ENCODE measurements at places on chromosomes 13 and 19.
A peak's percentile ranks its signal among the peaks of the same experiment; 100 is the strongest.

- no peak for DNase-seq
Measured at GRCh38 chr13:75352641-75353327, 129.2 kb downstream of the TBC1D4 start.

DNA sequence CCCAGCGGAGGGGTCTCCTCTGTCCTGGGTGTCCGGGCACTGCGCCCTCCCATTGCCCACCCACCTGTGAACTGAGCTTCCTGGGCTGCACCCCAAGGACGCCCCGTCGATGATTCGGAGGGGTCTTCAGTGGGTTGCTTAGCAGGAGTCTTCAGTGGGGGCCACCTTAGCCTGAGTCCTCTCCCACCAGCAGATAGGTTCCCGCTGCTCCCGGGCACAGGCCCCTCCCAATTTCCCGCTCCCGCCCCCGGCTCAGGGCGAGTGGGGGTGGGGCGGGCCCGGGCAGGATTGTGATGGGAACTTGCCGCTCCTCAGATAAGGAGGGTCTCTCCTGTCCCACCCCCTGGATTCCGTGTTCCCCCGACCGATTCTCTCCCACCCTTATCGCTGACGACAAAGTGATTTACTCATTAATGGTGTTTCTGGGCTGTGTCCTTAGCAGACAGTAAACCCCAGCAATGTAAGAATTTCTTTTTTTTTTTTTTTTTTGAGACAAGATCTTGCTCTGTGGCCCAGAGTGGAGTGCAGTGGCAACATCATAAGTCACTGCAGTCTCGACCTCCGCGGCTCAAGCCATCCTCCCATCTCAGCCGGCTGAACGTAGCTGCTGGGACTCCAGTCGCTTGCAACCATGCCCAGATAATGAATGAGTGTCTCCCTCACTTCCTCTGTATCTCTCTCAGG lies 655 bp upstream of the S1PR5 start:
- DNase-seq, result no peak

- DNase-seq, result no peak
Measured at GRCh38 chr19:27986299-27986698, 1226.7 kb downstream of the UQCRFS1 start.

DNA sequence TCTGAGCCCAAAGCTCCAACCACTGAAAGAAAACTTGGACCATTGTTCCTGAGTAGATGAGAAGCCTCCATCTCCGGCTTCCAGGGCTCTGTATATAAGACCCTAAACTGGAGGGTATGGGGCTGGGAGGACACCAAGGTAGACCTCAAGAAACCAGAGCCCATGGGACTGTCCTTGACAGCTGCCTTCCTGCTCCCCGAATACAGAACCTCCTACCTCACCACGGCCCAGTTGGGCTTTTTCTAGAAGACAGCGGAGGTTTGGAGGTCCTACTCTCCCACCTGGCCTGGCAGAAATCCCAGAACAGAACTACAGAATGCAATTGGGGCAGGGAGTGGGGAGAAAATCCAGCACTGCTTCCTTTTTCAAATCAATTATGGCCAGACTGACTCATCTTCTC lies 177.3 kb upstream of the ZNF507 start:
- DNase-seq, result no peak

DNA sequence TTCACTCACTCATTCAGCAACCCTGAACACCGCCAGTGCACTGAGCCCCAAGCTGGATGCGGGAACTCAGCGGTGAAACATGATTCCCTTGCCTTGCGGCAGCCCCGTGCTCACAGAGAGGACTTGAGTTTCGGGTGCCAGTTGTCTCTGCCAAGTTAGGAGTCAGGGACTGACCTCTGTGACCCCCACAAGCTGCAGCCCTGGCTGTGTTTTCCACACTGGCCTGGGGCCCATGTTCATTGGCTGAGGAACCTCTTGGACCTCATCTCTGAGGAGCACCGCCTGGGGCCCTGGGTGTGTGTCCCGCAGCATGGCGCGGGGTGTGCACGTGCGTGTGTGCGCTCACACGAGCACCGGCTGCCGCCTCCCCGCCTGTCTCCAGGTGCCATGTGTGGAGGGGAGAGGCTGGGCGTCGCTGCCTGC lies 31.0 kb downstream of the CAPN12 start:
- no peak for DNase-seq

DNA sequence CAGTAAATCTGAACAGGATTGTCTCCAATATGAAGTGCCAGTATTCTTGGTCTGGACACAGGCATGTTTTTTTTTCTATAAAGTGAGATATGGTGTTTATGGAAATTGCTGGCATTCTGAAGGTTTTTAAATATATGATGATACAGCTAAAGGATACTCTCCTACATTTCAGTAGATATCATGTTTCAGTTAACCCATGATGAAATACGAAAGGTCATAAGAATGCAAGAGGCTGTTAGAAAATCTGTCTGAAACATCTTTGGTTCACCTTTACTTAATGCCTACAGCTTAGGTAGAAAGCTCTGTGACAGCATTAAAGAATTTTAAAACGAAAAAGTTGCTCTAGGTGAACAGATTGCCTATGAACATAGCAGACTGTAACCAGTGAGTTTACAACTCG lies 9.1 kb downstream of the FRY start:
- DNase-seq, result no peak

- DNase-seq, result no peak
Measured at GRCh38 chr13:97520866-97521265, 86.9 kb downstream of the RAP2A start.

GRCh38 chr19:49512970-49513745 lies 697 bp downstream of the FCGRT start:
- no peak for DNase-seq

GRCh38 chr13:99868767-99869166 lies 102.8 kb downstream of the ZIC5 start:
- DNase-seq, result no peak

DNA sequence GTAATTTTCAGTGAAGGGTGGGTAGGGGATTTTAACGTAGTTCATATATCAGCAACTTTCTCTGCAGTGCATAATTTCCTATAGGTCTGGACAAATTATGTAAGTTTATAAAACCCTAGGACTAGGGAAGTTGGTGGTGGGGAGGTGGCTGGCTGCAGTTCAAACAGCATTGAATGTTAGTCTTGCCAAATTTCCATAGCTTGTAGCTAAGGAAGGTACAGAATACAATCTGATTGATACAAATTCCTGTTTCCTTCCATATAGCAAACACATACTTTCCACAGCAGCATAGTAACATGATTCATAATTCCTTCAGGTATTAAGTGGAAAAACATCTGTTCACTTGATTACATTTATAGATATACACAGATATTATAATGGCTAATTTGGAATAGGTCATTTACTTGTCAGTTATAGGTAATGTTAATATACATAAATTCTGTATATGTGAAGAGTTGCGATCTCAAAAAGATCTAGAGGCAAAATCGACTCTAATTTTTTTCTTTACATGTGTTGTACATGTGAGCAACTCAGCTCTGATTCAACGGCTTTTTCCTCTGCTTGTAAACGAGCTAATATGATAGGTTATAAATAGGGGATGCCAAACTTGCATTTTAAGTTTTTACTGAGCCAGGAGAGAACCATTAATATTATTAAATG lies 233.4 kb upstream of the CSNK1A1L start:
- DNase-seq, result peak; percentile 42

- DNase-seq, result no peak
Measured at GRCh38 chr19:17681505-17682125, 6.5 kb downstream of the UNC13A start.

GRCh38 chr13:49641801-49642291 lies 13.5 kb downstream of the ARL11 start:
- DNase-seq, result no peak

DNA sequence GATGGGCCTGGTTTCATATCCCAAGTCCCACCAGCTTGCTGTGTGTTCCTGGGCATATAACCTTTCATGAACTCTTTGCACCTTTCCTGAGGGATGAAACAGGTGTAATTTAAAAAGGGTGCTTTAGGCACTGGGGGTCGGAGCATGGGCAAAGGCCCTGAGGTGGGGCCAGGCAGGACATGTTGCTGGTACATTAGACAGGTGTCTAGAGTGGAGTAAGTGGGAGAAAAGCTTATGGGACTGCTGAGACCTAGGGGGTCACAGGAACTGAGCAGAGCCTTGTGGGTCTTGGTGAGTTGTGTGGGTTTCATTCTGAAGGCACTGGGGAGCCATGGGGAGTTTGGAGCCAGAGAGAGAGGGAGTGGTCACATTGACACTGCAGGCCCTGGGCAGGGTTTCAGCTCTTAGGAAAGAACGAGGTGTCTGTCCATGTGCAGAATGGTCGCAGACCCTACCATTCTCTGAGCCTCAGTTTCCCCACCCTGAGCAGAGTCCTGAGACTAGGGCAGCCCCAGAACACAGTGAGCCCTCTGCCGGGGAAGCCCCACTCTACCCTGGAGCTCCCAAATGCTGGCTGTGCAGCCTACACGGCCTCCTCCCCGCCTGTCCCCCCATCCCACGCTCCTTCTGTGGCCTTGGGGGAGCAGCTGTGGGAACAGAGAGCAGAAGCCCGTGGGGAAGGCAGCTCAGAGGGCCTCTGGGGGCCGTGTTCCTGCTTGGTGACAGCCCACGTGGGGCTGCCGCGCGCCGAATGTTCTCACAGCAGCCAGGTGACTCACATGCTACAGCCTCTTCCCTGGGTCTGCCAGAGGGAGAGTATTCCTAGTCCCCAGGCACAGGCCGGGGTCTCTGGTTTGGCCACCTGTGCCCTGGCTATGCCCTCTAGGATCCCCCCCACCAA lies 7.3 kb upstream of the HOMER3 start:
- no peak for DNase-seq

DNA sequence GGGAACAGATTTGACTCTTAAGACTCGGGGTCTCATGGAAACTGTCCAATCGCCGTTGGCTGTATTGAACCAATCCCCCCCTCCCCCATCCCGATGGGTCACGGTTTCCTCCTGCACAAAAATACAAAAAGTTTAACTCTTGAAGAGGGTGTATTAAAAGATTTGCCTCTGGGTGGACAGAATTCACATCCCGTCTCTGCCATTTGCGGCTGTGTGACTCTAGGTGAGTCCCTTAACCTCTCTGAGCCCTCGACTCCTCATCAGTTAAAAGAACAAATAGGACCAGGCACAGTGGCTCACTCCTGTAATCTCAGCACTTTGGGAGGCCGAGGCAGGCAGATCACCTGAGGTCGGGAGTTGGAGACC lies 31.3 kb upstream of the FEM1A start:
- no peak for DNase-seq

- DNase-seq, result no peak
Measured at GRCh38 chr19:46406976-46407375, 6.4 kb downstream of the CCDC8 start.

GRCh38 chr13:98189841-98190505 lies 12.9 kb upstream of the RNF113B start:
- DNase-seq, result no peak

- DNase-seq, result peak; percentile 92
Measured at GRCh38 chr19:44718441-44719261, 19.7 kb downstream of the CEACAM16 start.

- DNase-seq, result no peak
Measured at GRCh38 chr19:31432201-31432810, 83.1 kb upstream of the TSHZ3 start.

- DNase-seq, result no peak
Measured at GRCh38 chr13:52737965-52738364, 1.7 kb downstream of the CNMD start.

GRCh38 chr13:113637262-113638160 lies 20.5 kb downstream of the ATP4B start:
- DNase-seq, result no peak

GRCh38 chr19:52941941-52942385 lies 18.7 kb upstream of the ZNF888 start:
- DNase-seq, result no peak

GRCh38 chr13:93637852-93638251 lies 411.2 kb downstream of the GPC6 start:
- no peak for DNase-seq

GRCh38 chr19:28838909-28839308 lies 374.0 kb downstream of the UQCRFS1 start:
- no peak for DNase-seq

DNA sequence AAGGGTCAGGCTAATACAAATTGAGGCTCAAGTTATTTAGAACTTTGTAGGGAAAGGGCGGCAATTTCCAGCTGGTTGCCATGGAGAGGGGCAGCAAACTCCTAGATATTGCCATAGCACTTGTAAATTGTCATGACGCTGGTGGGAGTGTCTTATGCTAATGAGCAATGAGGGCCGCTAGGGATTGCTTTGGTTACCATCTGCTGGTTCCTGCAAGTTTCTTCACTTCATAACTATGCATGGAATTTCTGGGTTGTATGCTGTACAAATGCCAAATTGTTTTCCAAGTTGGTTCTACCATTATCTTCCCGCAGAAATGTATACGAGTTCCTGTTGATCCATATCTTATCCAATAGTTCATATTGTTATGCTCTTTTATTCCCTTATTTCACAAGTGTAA lies 1339.4 kb downstream of the EFNB2 start:
- peak; percentile 57 for DNase-seq

DNA sequence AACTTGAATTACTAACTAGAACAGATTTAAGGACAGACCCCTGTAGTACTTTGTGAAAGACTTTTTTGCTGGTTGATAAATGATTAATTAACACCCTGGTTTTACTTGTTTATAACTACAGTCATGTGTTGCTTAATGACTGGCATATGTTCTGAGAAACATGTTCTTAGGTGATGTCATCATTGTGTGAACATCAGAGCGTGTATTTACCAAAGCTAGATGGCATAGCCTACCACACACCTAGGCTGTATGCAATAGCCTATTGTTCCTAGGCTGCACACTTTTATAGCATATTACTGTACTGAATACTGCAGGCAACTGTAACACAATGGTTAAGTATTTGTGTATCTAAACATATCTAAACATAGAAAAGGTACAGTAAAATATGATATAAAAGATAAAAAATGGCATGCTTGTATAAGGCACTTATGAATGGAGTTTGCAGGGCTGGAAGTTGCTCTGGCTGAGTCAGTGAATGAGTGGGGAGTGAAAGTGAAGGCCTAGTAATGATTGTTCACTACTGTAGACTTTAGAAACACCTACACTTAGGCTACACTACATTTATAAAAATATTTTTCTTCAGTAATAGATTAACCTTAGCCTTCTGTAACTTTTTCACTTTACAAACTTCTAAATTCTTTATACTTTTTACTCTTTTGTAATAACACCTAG lies 260.3 kb downstream of the KCNRG start:
- DNase-seq, result no peak

GRCh38 chr19:28358633-28359032 lies 854.3 kb downstream of the UQCRFS1 start:
- DNase-seq, result no peak

DNA sequence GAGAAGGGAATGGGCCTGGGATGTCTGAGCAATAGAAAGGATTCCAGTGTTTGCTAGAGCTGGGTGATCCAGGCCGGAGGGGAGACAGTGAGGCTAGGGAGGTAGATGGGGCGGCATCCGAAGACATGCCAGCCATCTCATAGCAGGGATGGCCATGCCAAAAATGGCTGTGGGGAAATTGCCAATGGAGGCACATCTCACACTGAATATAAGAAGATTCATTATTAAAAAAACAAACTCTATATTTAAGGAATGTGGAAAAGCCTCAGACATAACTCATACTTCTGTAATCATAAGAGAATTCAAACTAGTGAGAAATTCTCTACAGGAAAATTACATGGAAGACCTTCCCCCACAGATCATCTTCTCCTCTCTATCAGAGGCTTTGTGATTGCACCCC lies 289.2 kb downstream of the FGF9 start:
- DNase-seq, result no peak
